Esophagus muscularis mucosa (tissue), 4 donors: ENCODE measurements at places on chromosomes 6 and 20. TPM values are rescaled to one million over a fixed set of nuclear protein-coding genes. Genes with fewer than 3 reads are reported as not detected.

- no peaks in the 10 kb centered on the region for H3K27me3 ChIP-seq
- H3K4me3 ChIP-seq, result no peak overlapping the region
- H3K36me3 ChIP-seq, result no peaks in the 10 kb centered on the region
- peaks cover 24% of the 10 kb centered on the region for H3K4me1 ChIP-seq
- no peak overlapping the region for H3K27ac ChIP-seq
Measured at GRCh38 chr6:41455818-41456217, 90.4 kb upstream of the FOXP4 start.

- no peak overlapping the region for H3K4me3 ChIP-seq
- peaks cover 11% of the 10 kb centered on the region for H3K4me1 ChIP-seq
- peaks cover 17% of the 10 kb centered on the region for H3K27me3 ChIP-seq
- DNase-seq, result peak; percentile 94
- H3K27ac ChIP-seq, result no peak overlapping the region
- H3K36me3 ChIP-seq, result no peaks in the 10 kb centered on the region
Measured at GRCh38 chr6:165850434-165851019, 187.5 kb upstream of the PDE10A start.

Gene NMBR
- total RNA-seq, result not detected

Gene LKAAEAR1
- total RNA-seq, result not detected

Gene RCAN2
- 43.6 TPM for total RNA-seq

GRCh38 chr20:3130051-3130600 lies 29.5 kb downstream of the FASTKD5 start:
- H3K4me3 ChIP-seq, result no peak overlapping the region
- H3K27me3 ChIP-seq, result no peaks in the 10 kb centered on the region
- H3K27ac ChIP-seq, result no peak overlapping the region
- peaks cover 5% of the 10 kb centered on the region for H3K36me3 ChIP-seq
- peaks cover 5% of the 10 kb centered on the region for H3K4me1 ChIP-seq
